ENCODE measurements at places on chromosomes 16 and 17. TPM values are rescaled to one million over a fixed set of nuclear protein-coding genes. Genes with fewer than 3 reads are reported as not detected.
A peak's percentile ranks its signal among the peaks of the same experiment; 100 is the strongest.

GRCh38 chr16:19430345-19430744, 12.7 kb downstream of the TMC5 start:
- no peak for DNase-seq

- no peak for DNase-seq
Observed at GRCh38 chr17:7124923-7125322, 10.3 kb upstream of the ASGR2 start.

DNA sequence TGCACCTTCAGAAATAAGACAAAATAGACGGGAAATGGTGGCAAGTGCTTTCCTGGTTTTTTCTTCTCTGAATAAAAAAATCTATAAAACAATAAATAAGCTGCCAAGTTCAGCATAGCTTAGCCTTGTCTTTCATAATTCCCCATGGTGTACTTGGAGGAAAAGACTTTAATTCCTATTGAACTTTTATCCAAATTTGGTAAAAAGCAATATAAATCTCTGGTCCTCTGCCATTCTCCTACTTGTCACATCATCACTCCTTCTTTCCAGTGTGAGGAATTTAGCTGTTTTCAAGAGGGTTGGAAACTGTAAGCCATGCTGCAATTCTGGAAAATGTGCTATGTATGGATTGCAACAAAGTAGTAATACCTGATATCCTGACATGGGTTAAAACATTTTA, 551.8 kb upstream of the KIF2B start:
- DNase-seq: peak; percentile 16

DNA sequence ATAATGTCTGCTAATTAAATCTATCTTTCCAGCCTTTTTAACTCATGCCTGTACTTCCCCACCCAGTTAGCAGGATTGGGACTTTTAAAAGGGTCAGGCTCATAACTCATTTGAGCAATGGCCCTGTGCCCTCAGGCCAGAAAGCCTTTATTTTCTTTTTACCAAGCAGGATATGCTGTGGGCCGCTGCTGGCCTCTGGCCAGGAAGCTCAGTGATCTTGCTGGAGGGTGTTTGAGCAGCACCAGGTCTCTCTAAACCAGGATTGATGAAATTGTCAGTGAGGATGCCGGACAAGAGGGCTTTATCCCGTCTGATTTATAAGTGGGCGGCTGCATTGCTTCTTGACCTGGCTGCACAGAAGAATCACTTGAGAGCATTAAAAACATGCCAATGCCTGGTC, 187.8 kb downstream of the RAB11FIP4 start:
- DNase-seq: no peak

GRCh38 chr16:79417601-79418008, 182.9 kb downstream of the MAF start:
- no peak for DNase-seq

DNA sequence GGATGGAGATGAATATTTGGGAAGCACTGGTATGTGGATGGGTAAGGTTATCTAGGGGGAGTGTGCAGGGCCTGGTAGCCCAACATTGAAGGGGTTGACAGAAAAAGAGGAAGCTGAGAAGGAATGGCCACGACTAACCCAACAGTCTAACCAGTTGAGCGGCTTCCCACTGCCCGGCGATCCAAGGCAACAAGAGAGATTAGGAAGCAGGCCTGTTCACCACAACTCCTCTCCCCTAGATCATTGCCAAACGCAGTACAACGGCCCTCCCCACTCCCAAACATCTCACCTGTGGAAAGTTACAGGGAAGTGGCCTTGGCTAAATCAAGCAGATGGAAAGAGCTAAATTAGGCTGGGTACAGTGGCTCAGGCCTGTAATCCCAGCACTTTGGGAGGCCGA, 11.2 kb upstream of the RANGRF start:
- DNase-seq: no peak

GRCh38 chr16:17283016-17283415, 187.7 kb downstream of the XYLT1 start:
- DNase-seq: no peak

DNA sequence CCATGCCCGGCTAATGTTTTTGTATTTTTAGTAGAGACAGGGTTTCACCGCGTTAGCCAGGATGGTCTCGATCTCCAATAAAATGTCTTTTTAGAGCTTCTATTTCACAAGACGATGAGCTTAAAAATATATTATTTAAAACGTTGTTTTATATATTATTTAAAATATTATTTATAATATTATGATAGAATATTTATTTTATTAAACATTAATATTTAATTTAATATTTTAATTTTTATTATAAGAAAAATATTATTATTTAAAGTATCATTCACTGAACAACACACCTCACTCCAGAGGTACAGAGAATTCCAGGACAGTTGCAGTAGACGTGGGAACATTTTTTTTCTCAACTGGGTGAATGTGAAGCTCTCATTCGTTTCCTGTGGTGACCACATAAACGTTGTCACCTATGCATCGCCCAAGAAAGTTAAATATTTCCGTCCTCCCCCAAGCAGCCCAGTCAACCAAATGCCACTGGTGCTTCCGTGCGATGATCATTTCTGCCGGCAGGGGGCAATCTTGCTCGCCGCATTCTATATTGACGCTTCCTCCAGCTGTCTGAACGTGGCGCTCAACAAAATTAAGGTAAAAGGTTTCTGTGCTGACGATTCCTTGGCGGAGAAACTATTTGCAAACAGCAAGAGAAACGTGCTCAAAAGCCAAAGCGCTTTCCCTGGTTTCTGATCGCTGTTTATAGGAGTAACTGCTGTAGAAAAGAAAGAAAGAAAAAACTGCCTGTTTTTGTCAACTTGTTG, 41.7 kb upstream of the PRSS54 start:
- peak; percentile 45 for DNase-seq

GRB7 gene
- polyA plus RNA-seq: 0.51 TPM

DNA sequence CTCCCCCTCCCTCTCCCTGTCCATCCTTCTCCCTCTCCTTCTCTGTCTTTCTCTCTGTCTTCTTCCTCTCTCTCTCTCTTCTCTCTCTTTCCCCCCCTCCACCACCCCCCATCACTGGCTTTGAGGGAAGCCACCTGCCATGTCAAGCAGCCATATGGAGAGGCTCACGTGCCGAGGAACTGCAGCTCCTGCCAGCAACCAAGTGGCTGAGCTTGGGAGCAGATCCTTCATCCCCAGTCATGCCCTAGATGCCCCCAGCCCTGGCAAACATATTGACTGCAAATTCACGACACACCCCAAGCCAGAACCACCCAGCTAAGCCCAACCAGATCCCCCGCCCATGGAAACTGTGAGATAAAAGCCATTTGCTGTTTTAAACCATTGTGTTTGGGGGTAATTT, 40.9 kb upstream of the RBFOX3 start:
- DNase-seq: no peak

DNA sequence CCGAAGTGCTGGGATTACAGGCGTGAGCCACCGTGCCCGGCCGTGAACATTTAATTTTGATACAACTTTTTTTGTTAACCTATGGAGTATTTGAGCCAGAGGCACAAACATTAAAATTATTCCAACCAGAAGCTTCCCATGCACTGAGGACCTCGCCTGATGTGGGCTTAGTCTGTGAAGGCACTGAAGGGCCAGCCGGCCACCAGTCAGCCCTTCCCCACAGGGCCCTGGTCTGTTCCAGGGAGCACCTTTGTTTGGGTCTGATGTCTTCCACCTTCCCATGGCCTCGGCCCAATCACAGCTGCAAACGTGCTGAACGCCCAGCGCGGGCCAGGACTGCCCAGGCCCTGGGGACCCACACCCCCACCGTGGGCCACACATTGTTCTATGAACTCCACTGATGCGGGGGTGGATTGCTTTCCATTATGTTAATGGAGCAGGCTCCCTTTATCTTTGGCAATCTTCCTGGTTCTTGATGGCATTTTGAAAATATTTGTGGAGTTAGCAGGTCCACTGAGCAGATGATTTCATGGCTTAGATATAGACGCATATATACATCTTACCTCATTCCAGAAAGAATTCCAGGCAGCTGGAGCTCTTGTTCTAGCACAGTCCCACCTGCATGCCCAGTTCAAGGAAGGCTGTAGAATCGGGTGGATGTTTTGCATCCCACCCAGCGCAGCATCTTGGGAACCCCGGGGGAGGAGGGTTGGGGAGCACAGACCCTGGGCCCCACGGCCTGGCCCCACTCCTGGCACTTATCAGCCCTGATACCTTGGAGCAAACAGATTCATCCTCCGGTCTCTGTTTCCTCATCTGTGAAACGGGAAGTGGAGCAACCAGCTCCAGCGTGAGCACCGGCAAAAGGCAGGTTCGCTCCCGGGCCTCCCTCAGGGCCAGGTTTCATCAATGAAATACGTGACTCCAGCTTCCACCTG, 14.5 kb downstream of the SPIRE2 start:
- DNase-seq: no peak

ATPAF2 gene
- polyA plus RNA-seq: 19.7 TPM

- DNase-seq: no peak
Observed at GRCh38 chr17:43438626-43439025, 39.8 kb downstream of the ARL4D start.

- no peak for DNase-seq
Observed at GRCh38 chr17:32009262-32009542, 2.0 kb downstream of the LRRC37B start.

DNA sequence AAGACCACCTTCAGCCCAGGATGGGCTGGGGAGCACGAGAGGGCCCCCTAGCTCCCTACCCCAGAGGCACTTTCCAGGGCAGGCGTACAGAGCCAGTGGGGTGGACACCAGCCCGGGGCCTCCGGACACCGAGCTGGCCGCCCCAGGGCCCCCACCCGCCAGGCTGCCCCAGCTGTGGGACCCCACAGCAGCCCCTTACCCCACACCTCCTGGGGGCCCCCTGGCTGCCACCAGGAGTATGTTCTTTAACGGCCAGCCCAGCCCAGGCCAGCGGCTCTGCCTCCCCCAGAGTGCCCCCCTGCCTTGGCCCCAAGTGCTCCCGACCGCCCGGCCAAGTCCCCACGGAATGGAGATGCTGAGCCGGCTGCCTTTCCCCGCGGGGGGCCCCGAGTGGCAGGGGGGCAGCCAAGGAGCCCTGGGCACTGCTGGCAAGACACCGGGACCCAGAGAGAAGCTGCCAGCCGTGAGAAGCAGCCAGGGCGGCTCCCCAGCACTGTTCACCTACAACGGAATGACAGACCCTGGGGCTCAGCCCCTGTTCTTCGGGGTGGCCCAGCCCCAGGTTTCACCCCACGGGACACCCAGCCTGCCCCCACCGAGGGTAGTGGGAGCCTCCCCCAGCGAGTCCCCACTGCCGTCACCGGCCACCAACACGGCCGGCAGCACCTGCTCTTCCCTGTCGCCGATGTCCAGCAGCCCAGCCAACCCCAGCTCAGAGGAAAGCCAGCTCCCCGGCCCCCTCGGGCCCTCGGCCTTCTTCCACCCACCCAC, 24.3 kb upstream of the ZFPM1 start:
- DNase-seq: no peak

DNA sequence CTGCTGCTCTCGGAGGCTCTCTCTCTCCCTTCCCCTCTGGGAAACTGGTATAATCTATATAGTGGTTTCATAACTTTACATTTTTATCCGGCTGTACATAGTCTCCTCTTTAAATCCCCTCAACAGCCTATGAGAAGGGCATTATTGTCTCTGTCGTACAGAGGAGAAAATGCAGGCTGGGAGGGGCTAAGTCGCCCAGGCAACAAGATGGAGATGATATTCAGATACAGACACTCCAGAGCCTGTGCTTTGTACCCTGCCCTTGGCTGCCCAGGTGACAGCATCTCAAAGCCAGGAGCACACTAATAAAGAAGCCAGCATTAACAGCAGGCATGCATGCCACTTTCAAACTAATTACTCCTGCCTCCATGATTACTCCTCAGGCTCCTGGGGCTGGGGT, 4.7 kb upstream of the EIF1 start:
- DNase-seq: no peak

DNA sequence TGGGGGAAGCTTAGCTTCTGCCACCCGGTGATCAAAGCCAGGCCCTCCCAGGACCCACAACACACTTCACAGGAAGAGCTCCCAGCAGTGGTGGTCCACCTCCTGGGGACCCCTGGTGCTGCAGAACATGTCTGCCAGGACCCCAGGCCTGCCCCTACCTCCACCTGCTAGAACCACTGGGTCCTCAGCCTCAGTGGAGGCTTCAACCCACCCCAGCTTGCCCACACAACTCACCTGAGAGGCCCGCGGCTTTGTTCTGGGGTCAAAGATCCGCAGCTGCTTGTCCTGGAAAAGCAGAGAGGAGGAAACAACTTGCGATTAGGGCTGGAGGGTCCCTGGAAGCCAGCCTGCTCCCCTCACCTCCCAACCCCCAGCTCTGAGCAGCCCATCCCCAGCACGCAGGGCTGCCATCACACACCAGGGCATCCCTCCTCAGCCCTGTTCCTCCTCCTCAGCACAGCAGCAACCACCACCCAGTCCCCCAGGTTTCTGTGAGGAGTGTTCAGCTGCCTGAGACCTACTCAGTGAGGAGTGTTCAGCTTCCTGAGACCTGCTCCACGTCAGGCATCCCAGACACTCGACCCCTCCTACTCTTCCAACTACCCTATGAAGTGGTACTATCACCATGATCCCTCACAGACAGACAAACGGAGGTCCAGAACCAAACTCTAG, 21.2 kb downstream of the CORO7 start:
- no peak for DNase-seq

- no peak for DNase-seq
Observed at GRCh38 chr16:69187446-69188235, 677 bp downstream of the SNTB2 start.

PPP1R1B gene
- polyA plus RNA-seq: 1.0 TPM

DNA sequence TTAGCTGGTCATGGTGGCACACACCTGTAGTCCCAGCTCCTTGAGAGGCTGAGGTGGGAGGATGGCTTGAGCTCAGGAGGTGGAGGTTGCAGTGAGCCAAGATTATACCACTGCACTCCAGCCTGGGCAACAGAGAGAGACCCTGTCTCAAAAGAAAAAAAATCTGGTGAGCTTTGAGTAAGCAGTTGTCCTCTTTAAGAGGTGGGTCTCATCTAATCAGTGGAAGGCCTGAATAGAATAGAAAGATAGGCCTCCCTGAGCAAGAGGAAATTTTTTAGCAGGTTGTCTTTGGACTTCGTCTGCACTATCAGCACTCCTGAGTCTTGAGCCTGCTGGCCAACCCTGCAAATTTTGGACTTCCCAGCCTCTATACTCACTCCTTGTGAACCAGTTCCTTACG, 266.0 kb upstream of the ZFHX3 start:
- DNase-seq: no peak

- no peak for DNase-seq
Observed at GRCh38 chr17:16991349-16992009, 19.6 kb upstream of the TNFRSF13B start.

WWOX gene
- 11.9 TPM for polyA plus RNA-seq

GRCh38 chr16:27333549-27333948, 19.8 kb downstream of the IL4R start:
- no peak for DNase-seq

Data from forelimb muscle (tissue), 1 donor.